ENCODE measurements at places on chromosomes 11 and 22. TPM values are rescaled to one million over a fixed set of nuclear protein-coding genes. Genes with fewer than 3 reads are reported as not detected.

GRCh38 chr11:111120696-111121302 lies 124.7 kb upstream of the POU2AF2 start:
- H3K27me3 ChIP-seq, result peaks cover 4% of the 10 kb centered on the region
- H3K4me3 ChIP-seq, result no peak overlapping the region
- no peak overlapping the region for H3K27ac ChIP-seq
- H3K4me1 ChIP-seq, result no peaks in the 10 kb centered on the region

GRCh38 chr11:113603277-113604059 lies 102.6 kb downstream of the TMPRSS5 start:
- H3K27ac ChIP-seq, result no peak overlapping the region
- no peaks in the 10 kb centered on the region for H3K36me3 ChIP-seq
- peaks cover 40% of the 10 kb centered on the region for H3K27me3 ChIP-seq
- no peaks in the 10 kb centered on the region for H3K4me1 ChIP-seq

SCGB1A1 gene
- total RNA-seq, result not detected

- H3K4me3 ChIP-seq, result no peak overlapping the region
- no peaks in the 10 kb centered on the region for H3K36me3 ChIP-seq
- H3K27me3 ChIP-seq, result peaks cover 15% of the 10 kb centered on the region
- DNase-seq, result no peak
- H3K4me1 ChIP-seq, result no peaks in the 10 kb centered on the region
- no peak overlapping the region for H3K27ac ChIP-seq
Observed at GRCh38 chr11:67705264-67705663, 30.8 kb upstream of the ALDH3B2 start.

DNA sequence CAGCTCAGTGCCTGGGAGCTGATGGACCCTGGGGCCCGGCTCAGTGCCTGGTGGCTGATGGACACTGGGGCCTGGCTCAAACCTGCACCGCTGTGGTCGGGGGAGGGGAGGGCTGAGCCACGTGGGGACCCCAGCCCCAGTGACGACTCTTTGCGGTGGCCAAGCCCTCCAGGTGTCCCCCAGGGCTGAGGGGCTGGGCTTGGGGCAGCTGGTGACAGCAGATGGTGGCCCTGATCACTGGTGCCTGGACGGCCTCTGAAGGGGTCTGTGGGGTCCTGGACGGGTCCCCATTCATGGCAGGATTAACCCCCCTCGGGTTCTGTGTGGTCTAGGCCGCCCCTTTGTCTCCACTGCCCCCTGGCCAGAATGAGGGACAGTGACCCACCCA lies 3.4 kb upstream of the MUC5B start:
- no peaks in the 10 kb centered on the region for H3K4me1 ChIP-seq
- H3K27me3 ChIP-seq, result no peaks in the 10 kb centered on the region
- H3K4me3 ChIP-seq, result no peak overlapping the region
- H3K36me3 ChIP-seq, result no peaks in the 10 kb centered on the region

Measured in activated naive CD8-positive, alpha-beta T cell treated with anti-CD3 and anti-CD28 coated beads, Interleukin-2, amount 10 ng/mL, durations not matched to agents 7 days and 5 days (primary cell).